Kidney (tissue), 22 donors: ENCODE measurements at places on chromosomes 12 and 14. TPM values are rescaled to one million over a fixed set of nuclear protein-coding genes. Genes with fewer than 3 reads are reported as not detected.

DNA sequence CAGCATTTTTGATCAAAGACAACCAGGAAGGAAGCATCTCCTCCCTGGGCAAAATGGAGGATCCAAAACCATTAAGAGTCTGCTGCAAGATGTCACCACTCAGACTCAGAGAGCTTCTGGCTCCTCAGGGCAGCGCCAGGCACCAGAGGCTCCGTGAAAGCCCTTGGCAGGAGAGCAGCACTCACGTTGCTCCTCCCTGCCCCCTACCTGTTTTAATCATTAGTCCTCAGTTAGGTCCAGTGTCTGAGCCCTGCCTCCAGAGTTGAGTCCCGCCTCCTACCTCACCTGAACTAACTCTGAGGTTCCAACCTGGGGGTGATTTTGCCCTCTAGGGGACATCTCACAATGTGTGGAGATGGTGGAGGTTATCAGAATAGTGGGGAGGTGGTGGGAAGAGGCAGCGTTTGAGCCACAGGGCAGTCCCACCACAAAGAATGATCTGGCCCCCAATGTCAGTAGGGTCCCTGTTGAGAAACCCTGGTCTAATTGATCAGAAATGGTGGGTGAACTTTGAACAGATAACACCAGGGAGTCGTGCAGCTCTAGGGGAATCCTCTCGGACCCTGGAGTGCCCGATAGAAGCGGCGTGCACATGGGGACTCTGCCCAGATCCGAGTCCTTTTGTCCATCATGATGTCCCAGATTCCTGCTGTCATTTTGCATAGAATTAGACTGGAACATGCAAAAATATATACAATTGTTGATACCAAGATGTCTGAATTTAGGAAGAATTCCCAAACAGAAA lies 156.7 kb upstream of the DIO3 start:
- DNase-seq, result no peak

DNA sequence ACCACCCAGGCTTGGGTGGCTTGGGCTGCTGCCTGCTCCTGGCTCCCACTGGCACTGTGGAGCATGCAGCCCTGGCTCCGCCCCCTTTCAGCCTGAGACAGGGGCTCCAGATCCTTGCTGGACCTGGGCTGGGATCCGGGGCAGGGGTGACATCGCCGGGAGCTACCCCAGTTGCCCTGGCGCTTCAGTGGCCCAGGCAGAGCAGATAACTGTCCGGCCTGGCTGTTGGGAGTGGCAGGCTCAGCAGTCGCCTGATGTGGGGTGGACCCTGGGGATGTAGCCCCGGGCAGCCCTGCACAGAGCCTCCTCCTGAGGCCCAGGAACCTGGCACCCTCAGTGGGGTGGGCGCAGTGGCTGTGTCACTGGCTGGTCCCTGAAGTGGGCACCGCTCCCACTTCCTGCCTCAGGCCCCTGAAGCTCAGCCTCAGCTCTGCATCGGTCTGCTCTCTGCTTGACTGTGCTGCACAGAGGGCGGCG lies 57.9 kb downstream of the FUT8 start:
- DNase-seq, result no peak

DNA sequence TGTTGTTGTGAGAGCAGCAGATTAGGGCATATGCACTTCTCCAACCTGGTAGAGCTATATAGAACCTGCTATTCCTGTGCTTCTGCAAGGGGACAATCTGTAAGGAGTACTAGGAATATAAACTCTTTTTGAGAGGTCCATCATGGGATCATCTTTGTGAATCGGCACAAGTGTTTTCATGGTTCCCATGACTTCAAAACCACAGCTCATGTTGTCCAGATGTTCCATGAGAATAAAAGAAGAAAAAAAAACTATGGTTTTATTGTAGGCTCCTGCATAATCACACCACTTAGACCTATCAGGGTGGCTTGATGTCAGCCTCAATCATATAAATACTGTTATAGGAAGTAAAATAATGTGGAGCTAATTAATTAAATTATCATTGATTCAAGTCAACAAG lies 311.4 kb upstream of the ATP2B1 start:
- DNase-seq, result no peak

GLIPR1L1 gene
- not detected for total RNA-seq

DNA sequence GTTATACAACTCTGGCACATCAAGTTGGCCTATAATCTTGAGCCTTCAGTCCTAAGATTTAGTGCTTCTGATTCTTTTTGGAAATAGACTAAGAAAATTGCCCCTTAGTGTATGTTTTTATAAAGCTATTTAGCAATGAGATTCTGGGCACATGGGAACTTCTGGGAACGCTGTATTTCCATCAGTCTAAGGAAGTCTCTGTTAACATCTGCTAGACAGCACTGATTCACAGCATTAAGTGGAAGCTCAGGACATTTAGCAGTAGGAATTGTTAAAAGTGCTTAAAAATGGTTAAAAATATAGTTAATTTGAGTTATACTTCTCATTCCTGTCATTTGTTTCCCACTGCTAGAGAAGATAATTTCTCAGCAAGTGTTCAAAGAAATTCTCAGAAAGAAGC lies 579.1 kb downstream of the SLC16A7 start:
- no peak for DNase-seq

SLC5A8 gene
- total RNA-seq, result 1.6 TPM
